Occipital lobe (tissue), 3 donors: ENCODE measurements at places on chromosomes 13 and 19. TPM values are rescaled to one million over a fixed set of nuclear protein-coding genes. Genes with fewer than 3 reads are reported as not detected.

DNA sequence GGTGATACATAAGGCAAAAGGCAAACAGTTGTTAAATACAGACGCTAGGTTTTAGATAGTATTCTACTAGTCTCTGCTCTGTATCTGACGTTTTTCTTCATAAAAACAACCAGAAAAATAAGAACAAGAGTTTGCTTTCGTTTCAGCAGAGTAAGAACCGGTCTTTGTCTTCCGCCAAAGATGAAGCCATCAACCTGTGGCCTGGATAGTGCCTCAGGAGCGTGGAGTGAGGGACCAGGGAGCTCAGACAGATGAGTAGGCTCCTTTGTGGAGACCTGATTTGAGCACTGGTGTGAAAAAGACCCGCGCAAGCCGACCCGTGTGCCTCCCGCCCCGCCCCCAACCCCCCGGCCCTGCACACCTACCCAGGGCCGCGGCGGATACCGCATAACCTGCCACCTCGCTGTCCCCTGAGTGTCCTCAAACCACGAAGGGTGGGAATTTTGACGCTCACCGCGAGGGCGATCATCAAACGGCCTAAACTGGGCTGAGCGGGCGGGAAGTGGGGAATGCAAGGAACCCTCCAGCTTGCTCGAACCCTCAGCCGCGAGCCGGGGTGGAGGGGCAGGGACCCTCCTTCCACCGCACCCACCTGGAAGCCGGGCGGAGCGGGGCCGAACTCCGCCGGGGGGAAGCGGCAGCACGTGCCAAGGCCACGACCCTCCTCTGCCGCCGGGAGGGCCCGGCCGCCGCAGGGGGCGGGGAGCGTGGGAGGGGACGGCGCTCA lies 866 bp upstream of the LMO7 start:
- DNase-seq = no peak

GRCh38 chr19:40177286-40178070 lies 13.7 kb upstream of the MAP3K10 start:
- DNase-seq = no peak

The ATXN8OS gene
- total RNA-seq = 2.2 TPM

The CCNA1 gene
- 6.6 TPM for total RNA-seq

The DHDH gene
- not detected for total RNA-seq

DNA sequence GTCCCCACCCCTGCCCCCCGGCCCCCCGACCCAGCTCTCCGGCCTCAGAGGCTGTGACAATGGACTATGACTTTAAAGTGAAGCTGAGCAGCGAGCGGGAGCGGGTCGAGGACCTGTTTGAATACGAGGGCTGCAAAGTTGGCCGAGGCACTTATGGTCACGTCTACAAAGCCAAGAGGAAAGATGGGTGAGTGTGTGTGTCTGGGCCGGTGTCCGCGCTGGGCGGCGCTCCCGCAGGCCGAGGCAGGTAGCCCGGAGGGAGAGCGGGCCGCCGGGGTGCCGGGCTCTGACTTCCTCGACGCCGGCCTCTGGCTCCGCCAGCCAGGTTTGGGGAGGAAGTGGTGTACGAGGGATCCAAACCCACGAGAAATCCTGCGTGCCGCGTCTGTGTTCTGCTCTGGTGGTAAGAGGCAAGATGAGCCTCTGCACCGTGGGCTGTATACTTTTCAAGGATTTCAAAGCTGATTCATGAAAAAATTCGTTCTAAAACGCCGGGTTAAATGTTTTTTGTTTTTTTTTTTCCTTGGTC lies 718 bp downstream of the CDK8 start:
- DNase-seq = peak; percentile 47

- DNase-seq = no peak
Observed at GRCh38 chr19:41363371-41363752, 587 bp downstream of the B9D2 start.

- DNase-seq = no peak
Observed at GRCh38 chr19:52138278-52138982, 1.3 kb downstream of the ZNF616 start.

- no peak for DNase-seq
Observed at GRCh38 chr13:40408602-40409001, 257.8 kb downstream of the FOXO1 start.

The KLF1 gene
- 0.31 TPM for total RNA-seq
